ENCODE measurements at places on chromosomes 2 and 18.
A peak's percentile ranks its signal among the peaks of the same experiment; 100 is the strongest.

- DNase-seq = no peak
These were observed 138.2 kb downstream of the UBR3 start for GRCh38 chr2:169965495-169965894.

DNA sequence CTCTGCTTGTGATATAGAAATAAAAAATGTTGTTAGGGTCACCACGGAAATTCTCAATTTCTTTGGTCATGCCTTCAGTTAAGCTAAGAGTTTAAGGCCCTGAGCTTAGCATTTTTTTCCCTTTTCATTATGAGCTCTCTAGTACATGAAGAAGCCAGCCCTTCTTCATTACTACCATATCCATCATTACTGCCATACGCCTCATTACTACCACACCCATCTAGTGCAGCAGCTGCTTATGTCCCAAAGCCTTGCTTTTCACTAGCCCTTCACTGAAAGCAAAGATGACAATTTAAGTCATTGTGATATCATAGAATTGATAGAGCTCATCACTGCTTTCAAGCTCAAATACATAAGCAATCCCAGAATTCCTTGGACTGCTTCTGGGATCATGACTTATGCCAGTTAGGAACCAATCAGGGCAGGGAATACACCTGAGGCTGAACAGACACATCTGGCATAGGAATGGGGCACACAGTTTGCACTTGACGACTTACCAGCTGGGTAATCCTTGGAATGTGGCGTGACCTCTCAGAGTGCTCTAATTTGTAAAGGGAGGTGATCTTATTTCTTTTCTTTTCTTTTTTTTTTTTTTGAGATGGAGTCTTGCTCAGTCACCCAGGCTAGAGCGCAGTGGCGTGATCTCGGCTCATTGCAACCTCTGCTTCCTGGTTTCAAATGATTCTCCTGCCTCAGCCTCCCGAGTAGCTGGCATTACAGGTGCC, 40.3 kb downstream of the SOWAHC start:
- DNase-seq = no peak

DNA sequence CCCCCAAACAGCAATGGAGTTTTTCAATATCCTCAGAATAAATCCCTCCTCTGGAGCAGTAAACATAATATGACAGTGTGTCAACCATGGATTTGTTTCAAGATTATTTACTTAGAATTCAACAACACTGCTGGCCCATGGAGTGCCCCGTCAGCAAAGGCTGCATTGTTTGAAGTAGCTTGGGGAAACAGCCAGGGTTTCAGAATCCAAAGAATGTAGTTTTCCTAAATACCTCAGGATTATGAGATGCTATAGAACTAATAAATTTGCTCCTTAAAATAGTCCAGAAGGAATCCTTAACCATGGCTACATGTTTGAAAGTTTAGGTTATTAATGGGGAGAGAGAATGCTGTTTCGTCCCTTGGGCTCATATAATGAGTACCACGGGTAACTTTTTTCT, 13.1 kb upstream of the CETN1 start:
- no peak for DNase-seq

DNA sequence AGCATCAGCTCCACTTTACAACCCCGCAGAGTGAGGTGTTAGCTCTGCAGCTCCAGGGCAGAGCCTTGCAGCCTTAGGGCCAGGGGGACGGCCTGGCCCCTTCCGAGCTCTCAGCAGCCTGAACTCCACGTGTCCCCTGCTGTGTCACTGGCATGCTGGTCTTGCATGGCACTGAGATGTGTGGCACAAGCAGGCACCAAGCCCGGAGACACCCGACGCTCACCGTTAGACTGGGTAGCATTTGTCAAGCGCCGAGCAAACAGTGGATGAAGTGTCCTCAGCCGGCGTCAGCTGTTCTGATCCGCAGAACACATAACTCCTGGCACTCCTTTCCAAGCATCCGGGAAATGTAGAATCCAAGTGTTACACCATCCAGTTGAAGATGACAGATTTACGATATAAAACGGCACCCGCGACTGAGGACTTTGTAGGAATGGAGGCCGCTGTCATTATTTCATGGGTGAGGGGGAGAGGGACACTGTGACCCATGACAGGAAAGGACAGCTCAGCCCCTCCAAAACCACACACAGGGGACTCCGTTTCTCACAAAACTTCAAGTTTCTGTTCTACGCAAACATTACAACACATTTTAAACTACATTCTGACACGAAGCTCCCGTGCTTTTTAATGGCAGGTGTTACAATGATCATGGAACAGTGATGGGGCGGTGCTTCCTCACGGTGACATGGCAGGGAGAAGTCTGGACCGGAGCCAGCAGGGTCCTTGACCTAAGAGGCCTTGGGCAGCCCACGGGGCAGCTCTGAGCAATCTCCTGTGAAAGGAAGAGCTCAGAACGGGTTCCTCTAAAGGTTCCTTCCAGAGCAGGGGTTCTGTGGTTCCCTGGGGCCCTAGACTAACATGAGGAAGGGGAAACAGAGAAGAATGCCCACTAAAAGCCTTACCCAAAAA, 89.4 kb downstream of the HDAC4 start:
- DNase-seq = no peak

DNA sequence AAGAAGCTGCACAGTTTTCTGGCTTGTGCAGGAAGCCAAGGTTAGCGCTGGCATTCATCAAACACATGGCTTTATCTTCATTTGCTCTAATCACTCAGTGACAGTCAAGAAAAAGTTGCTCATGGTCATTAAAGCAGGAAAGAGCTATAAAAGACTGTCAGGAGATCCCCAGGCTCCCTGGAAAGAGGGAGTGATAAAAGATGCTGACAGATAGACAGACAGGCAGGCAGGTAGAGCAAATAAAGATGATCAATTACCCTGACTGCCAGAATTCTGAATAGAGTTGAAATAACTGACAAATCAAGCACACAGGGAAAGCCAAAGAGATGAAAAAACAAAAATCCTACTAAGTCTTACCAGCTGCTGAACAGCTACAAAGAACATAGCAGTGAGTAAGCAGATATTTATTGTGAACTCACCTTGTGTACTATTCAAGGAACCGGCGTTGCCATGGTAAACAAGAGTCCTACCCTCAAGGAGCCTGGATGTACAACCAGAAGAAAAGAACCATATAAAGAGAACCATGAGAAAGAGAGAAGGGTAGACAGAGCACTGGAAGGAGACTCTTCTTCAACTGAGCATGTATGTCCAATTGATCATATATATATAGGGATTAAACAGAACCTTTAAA, 68.0 kb downstream of the RNF152 start:
- no peak for DNase-seq

DNA sequence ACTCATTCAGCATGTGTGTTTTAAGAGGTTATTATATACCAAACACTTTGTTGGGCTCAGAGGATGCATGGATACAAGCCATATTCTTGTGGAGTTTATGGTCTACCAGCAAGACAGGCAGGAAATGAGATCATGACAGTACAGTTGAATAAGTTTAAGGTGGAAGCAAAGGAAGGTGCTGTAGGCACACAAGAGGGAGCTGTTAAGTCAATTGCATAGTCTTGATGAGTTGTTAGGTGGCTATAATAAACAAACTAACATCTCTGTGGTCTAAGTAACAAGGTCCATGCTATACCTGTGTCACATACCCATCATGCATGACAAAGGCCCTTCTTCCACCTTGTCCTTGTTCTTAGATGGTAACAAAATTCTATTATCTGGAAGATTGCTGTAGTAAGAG, 538.3 kb downstream of the CNTNAP5 start:
- no peak for DNase-seq

DNA sequence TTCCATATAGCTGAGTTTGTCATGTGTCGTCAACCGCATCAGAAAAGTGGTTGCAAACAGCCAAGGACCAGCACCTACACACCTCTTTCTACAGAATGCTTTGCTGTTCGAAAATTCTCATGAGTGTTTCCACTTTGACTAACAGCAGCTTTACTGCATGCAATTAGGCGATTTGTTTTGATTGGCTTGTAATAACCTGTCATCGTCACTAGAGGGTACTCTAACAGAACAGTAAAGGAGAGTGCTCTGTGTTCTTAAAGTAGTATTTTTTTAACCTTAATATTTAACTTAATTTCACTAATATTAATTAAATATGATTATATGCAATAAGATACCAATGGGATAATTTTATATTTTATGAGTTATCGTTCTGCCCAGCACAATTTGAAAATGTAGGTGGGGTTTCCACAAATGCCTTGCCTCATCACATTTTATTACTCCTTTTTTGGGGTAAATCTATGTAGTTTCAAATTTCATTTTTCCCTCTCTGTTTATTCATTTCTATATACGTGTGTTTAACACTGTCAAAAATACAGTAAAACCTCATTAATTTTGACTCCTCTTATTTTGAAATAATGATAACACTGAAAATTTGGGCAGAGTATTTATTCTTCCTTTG, 502.2 kb downstream of the NRXN1 start:
- DNase-seq = no peak

DNA sequence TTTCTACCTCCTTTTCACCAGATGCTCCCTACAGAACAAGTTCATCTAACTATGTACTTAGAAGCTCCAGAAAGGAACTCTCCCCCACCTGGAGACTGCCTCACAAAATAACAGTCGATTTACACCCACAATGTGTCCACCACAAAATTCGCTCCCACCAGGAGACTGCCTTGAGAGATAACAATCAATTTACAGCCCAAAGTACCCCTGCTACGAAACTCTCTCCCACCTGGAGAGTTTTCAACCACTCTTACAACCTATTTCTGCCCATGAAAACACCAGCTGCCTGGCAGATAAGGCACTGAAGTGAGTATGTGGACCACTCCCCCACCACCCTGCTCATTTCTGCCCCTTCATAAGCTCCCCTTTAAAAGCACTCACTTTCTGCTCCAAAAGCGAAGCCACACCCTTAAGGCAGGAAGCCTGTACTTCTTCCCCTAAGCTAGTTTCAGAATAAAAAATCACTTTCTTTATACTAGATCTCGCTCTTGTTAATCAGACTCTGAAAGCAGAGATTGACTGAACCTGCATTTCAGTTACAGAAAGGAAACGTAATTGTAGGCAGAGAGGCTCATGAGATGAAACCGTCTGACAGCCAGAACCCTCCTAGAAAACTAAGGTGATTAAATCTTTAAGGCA, 94.4 kb upstream of the RBBP8 start:
- DNase-seq = no peak

- no peak for DNase-seq
These were observed 184.9 kb downstream of the GLI2 start for GRCh38 chr2:120920454-120921148.

DNA sequence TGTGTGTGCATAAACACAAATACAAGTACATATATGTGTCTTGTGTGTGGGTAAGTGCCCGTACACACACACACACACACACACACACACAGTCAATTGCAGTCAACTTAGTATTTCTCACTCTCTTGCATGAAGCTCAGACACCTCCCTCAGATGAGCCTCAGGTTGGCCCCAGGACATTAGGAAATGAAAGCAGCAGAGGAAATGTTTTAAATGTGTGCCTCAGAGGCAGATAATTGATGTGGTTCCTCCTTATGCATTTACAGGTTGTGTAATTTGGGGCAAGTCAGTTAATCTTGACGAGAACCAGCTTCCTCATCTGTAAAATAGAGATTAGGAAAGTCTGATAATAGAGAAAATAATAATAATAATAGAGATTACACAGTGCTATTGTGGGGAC, 814.0 kb upstream of the ID2 start:
- DNase-seq = peak; percentile 57

DNA sequence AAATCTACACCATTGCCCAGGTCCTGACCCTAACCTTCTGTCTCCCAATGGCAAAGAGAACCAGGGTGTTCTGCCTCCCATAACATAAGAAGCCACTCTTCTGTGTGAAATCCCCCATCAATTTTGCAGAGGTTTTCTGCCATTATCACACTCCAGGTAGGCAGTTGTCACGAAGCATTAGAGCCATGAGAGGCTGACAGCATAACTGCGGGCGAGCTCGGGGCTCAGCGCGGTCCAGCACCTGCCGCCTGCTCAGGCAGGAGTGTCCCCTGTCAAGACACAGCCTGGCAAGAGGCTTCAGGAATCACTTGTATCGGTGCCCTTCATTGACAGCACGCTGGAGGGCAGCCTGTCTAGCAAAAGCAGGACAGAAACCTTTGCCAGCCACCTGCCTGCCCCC, 251.2 kb downstream of the SATB2 start:
- no peak for DNase-seq

- DNase-seq = no peak
These were observed 4.2 kb downstream of the UGT1A1 start for GRCh38 chr2:233764264-233764663.

DNA sequence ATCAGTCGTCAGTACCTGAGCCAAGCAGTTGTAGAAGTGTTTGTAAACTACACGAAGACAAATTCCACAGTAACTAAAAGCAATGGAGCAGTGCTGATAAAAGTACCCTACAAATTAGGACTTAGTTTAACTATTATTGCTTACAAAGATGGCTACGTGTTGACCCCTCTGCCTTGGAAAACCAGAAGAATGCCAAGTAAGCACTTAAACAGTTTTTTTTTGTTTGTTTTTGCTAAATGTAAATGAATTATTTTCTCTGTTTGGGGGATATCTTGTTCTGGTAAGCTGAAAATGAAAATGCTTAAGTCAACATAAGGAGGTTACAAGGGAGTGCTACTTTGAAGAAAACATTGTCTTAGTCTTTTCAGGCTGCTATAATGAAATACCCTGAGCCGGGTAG, 46.4 kb downstream of the FAM171B start:
- no peak for DNase-seq

- no peak for DNase-seq
These were observed 44.9 kb upstream of the TAF4B start for GRCh38 chr18:26181343-26181826.

- DNase-seq = no peak
These were observed 79.3 kb downstream of the BIRC6 start for GRCh38 chr2:32436150-32436549.
